Stimulated activated CD4-positive, alpha-beta T cell treated with anti-CD3 and anti-CD28 coated beads, Interleukin-15, amount 100 ng/mL, for 1 hour (primary cell): ENCODE measurements at places on chromosomes 12 and 14.

DNA sequence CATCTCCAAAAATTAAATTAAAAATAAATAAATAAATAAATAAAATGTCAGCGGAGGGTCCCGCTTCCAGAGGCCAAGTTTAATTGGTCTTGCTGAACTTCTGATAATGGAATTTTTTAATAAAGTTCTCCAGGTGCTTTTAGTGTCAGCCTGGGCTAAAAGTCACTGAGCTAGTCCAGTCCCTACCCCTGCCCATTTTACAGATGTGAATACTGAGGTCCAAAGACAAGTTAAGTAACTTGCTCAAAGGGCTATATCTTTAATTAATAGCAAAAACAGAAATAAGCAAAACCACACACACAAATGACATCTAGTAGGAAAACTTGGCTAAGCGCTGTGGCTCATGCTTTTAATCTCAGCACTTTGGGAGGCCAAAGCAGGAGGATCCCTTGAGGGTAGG lies 5.6 kb upstream of the RFC5 start:
- no peak for DNase-seq

DNA sequence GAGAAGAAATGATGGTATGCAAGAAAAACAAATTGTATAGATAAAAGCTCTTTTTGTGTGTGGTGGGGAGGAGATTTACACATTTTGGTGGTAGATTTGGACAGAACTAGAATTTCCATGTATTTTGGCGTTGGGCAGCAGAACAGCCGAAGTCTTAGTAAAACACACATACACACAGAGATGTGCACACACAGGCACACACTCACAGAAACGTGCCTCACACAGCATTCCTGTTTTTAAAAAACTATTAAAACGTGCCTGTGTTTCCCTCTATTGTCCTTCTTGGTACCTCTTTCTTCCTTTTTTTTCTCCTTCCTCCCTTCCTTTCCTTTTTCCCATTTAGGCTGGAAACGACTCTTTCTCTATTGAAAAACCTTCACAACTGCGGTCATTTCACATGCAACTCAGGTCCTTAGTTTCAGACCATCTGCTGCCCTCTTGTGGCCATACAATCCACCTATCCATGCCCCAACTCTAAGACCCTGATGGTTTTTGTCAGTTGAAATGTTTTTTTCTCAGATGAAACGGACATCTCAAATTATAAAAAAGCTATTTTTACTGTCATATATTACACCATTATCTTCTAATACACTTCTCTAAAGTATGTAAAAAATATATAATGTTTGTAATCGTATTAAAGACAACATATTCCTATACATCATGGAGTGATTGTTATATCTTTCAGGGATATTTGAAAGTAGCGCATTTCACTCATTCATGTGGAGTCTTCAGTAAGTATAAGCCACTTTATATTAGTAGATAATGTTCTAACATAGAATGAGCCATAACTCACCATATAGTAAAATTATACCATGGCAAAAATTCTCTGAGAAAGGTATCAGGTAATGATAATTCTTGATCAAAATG lies 386.7 kb upstream of the NOVA1 start:
- DNase-seq: no peak

GRCh38 chr14:50769863-50770500 lies 61.0 kb downstream of the NIN start:
- no peak for DNase-seq

DNA sequence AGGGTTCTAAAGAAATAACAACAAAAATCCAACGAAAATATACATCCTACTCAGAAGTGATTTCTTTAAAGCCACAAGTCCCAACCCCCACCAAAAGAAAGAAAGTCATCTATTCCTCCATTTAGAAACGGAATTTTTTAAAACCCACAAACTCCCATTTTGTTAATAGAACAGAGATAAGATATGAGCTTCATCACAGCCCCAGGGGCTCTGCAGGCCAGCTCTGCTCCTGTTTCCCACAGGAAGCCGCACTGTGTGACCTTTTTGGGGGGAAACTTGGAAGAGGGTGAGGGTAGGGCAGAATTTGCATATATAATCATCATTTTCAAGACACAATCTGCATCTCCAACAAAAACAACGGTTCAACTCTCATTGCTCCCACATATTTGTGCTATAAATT lies 2.8 kb downstream of the FBXL14 start:
- no peak for DNase-seq

GRCh38 chr14:91385224-91385623 lies 32.4 kb downstream of the CCDC88C start:
- DNase-seq: no peak

DNA sequence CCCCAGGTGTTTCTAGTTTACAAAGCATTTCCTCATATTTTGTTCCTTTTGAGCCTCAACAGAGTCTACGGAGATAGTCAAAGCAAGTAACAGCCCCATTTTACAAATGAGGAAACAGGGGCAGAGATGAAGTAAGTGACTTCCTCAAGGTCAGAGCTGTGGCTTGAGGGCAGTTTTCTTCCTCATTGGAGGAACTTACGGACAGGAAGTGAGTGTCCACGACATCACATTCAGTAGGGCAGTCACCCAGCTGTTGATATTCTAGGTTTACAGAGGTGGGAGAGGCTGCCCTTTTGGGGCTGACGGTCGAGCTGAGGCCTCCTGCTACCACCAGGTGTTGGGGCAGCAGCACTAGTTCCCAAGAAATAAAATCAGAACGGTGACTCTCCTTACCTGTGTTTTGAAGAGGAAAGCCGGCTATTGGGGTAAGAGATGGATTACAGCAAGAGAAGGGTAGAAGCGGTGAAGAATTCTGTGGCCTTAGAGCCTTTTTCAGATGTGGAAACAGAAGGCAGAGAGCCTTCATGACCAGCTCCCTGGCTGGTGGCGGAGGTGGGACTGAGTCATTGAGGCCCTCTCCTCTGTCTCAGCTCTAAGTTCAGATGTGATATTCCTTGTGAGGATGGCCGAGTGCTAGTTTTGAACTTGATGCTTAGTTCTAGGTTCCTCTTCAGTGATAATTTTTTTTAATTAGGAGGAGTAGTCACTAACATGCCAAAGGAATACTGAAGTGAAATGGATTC lies 41.7 kb downstream of the SUSD6 start:
- DNase-seq: no peak

- DNase-seq: no peak
These were observed 17.3 kb downstream of the LRTM2 start for GRCh38 chr12:1837541-1838204.

GRCh38 chr12:63079791-63080502 lies 71.1 kb downstream of the AVPR1A start:
- DNase-seq: no peak

- DNase-seq: no peak
These were observed 20.2 kb downstream of the GLRX5 start for GRCh38 chr14:95555053-95555452.

DNA sequence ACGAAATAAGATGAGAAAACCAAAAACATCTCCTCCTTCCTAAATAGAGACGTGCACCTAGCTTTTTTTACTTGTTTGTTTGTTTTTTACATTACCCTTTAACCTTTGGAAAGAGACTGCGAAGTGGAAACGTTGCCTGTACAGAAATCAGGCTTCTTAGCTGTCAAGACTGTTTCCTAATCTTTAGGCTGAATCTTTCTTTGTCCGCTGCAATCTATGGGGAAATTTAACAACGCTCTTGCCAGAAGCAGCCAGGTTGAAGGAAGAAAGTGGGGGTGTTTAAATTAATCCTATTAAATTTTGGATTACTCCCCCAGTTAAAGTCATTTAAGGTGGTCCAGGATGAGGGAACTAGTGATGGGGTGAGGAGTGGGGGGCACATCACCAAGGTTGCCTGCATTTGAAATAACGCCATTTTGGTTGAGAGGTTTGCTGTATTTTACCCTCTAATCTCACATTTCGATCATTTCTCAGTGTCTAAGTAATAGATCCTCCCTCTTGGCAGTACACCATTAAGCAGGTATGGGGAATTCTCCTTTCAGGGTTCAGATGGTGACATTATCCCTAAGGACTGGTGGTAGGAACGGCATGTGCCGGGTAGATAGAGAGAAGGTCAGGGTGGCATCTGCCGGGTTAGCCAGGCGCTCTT lies 2.6 kb downstream of the FLRT2 start:
- DNase-seq: no peak

DNA sequence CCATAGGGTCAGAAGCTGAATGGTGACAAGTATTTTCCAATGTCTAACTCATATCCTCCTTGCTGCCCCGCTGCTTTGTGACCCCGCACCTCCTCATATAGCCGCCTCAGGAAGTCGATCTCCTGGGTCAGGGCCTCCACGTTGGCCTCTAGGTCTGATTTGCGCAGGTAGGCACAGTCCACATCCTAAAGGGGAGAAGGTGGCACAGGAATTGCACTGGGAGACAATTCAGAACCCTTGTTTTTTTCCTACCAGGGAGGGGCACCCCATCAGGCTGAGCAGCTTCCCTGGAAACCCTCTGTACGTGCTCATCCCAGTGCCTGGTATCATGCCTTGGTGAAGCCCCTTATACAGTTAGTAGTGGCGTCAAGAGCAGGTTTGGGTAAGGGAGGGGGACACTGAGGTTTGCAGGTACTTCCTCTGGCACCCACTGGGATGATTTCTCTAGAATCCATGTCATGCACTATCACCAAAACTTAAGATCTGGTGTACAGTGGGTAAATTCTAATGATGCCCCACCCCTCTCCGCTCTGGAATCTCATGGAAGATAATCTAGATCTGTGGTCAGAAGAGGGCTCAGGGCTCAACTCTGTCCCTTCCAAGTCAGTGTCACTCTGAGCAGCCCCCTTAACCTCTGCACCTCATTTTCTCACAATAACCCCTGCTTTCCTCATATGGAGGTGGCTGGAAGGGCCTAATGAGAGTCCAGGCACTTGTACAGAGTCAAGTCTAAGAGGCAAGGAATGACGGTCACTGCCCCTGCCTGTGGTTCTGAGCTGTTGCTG lies 20.1 kb upstream of the KRT86 start:
- no peak for DNase-seq

- no peak for DNase-seq
These were observed 446 bp downstream of the STAC3 start for GRCh38 chr12:57250541-57250940.

- no peak for DNase-seq
These were observed 46.6 kb upstream of the ZDHHC17 start for GRCh38 chr12:76717314-76717713.

- DNase-seq: no peak
These were observed 138.6 kb upstream of the VRK1 start for GRCh38 chr14:96658611-96659010.

DNA sequence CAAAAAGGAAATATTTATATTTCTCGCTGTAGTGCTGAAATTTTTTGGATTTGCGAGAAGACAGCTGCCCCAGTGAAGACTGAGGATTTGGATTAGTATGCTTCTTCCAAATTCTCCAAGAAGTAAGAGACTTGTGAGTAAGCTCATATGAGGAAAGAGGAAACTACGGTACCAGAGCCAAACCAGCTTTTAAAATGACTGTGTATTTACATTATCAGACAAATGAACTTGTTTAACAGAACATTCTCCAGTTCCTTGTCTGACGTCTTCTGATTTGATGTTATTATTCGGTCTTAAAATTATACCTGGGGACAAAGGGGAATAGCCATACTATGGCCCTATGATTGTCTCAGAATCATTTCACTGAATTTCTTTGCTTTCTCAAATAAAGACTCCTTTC lies 8.0 kb downstream of the CLEC12B start:
- no peak for DNase-seq

GRCh38 chr12:49347311-49348193 lies 864 bp downstream of the DNAJC22 start:
- DNase-seq: peak; percentile 73

DNA sequence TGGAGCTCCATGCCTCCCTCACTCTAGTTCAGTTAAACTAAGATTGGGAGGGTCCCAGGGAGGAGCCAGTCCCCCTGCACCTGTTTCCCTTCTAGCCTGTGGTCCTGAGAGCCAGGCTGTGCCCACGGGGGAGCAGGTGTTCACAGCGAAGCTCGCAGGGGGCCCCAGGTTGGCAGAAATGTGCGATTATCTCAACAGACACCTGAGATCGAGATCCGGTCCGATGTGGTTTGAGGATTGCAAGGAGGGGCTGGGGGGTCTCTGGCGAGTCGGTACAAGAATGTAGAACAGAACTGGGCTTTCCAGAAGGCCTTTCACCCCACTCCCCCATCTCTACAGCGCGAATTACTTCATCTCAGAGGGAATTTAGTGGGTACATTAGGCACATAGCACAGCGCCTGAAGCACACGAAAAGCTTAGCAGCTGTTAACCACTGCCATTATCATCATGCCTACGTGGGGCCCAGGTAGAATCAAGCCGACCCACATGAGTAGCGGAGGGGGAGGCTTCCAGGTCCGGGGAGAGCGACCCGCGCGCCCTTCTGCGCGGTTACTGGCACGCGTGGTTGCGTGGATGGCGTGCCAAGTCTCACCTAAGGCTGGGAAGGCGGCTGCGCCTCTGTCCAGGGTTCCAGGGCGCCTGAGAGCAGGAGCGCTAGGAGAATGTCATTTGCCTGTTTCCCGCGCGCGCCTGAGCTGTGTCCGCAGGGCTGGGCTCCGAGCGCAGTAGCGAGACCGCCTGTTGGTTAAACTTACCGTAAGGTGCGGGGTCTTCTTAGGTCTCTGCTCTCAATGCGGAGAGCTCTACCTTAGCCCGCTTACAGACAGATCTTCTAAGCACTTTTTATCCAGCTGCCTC lies 1539.5 kb upstream of the TMEM132C start:
- no peak for DNase-seq

DNA sequence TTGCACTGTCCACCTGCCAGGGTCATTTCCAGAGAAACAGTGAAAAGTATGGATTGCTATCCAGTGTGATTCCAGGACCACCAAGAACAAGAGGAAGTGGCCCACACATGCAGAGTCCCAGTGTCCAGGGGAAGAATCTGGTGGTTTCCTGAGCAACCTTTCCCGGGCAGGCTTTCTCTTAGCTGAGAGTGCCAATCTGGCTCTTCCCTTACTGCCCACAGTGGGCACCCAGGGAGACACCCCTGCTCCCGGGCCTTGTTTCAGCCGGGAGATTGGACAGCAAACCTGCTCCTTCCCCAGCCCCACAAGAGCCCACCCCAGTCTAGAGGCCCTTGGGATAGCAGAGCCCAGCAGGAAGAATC lies 62.1 kb downstream of the VWF start:
- no peak for DNase-seq

GRCh38 chr12:98939350-98939749 lies 294.3 kb downstream of the APAF1 start:
- no peak for DNase-seq

DNA sequence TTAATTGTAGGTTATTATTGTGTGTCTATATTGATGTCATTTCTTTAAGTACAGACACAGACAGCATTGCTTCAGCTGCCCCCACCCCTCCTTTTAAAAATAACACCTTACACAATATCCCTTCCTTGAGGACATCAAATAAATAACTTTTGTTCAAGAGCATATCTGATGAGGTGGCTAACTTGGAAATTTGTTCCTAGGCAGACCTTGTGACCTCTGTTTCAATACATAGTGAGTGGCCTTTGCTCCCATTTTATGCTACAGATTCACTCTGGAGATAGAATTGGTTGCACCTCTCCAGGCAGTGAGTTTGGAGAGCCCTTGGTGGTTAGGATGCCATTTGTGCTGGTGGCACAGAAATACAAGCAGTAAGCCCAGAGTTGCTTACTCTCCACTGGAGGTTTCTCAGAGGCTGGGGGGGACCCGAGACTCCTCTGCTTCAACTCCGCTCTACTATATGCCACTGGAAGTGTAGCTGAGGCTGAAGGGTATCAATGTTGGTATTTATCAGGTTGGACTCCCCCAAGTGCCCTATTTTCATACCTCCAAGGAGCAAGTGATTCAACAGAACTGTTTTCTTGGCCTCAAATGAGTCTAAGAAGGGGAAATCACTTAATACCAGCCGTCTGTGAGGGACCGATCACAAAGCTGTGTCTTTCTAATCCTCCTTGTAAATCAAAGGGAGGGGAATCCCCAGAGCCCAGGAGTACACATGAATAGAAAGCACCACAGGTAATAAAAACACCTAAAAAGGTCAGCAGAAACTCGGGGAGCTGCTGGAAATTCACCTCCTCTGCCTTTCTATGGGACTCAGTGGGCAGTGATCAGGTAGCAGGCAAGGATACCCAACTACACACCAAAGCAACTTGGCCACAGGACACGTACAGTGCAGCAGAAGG lies 463.1 kb downstream of the RAD51B start:
- DNase-seq: no peak
